ENCODE measurements at places on chromosomes 1 and 21.
A peak's percentile ranks its signal among the peaks of the same experiment; 100 is the strongest.

GRCh38 chr1:29586991-29587745 lies 350.8 kb downstream of the PTPRU start:
- peak; percentile 31 for DNase-seq

DNA sequence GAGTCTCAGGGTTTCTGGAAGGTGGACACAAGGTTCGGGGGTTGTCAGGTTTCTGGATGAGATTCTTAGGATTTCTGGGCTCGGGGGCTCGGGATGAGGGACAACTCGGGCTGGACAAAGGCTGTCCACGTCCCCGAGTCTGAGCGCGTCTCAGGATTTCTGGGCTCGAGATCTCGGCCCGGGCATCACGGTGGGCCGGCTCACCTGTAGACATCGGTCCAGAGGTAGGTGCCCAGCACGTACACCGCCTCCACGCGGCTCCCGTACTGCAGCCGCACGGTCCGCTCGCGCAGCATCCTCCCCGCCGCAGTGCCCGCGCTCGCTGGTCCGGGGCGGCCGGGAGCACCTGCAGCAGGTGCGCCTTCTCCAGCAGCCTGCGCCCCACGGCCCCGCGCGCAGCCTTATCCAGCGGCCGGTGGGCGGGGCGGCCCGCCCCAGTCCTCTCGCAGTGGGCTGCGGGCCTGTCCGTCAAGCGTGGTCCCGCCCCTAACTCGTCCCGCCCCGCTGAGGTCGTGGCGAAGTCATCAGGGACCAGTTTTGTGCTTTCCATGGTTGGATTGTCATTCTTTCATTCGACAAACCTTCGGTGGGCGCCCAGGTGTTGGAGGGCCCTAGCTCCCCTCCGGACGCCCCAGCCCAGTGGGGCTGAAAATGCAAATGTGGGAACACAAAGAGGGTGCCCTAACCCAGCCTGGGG lies at the start of gene PADI2:
TSS of gene PADI2 (minus strand) at position 376 of the 697 bp plus-strand sequence. CDS start at position 296, 80 bp downstream.
- no peak for DNase-seq

GRCh38 chr1:43340559-43340958 lies 2.9 kb downstream of the MPL start:
- DNase-seq, result no peak

DNA sequence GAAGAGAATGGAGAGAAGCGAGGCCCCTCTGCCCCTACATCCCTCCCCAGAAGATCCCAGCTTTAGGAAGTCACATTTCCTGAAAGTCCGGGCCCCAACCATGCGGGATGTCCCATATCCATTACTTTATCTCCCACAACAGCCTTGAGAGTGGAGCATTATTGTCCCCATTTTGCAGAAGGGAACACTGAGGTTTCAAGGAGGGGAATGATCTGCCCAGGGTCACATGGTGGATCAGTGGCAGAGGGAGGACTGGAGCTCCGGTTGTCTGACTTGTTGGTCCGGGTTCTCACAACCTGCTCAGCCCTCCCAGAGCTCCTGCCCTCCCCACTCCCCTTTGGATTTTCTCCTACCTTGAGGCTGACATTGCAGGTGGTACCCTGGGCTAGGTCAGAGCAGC lies 2.2 kb upstream of the CRYBG2 start:
- no peak for DNase-seq

GRCh38 chr1:9649769-9650168 lies 1.8 kb upstream of the PIK3CD start:
- DNase-seq, result no peak

GRCh38 chr21:28674763-28675162 lies 317.9 kb downstream of the LTN1 start:
- no peak for DNase-seq

All from renal cortical epithelial cell (primary cell).